ENCODE measurements at places on chromosomes 4 and X. TPM values are rescaled to one million over a fixed set of nuclear protein-coding genes. Genes with fewer than 3 reads are reported as not detected.

The PTPN13 gene
- total RNA-seq = 68.5 TPM

The NAP1L2 gene
- total RNA-seq = 3.1 TPM

The USP53 gene
- 51.3 TPM for total RNA-seq

The CYSLTR1 gene
- 0.29 TPM for total RNA-seq
